ENCODE measurements at places on chromosomes 11 and 22.

DNA sequence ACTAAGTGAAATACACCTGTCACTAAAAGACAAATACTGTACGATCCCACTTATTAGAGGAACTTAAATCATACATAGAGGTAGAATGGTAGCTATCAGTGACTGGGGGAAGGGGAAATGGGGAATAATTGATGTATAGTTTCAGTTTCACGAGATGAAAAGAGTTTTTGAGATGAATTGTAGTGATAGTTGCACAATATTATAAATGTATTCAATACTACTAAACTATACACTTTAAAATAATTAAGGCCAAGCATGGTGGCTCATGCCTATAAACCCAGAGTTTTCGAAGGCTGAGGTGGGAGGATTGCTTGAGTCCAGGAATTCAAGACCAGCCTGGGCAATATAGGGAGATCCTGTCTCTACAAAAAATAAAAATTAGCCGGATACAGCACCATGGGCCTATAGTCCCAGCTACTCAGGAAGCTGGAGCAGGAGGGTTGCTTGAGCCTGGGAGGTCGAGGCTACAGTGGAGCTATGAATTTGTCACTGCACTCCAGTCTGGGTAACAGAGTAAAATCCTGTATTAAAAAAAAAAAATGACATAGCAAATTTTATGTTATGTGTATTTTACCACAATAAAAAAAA lies 40.4 kb downstream of the SERPIND1 start:
- no peak for DNase-seq

- no peak for DNase-seq
These were observed 91.2 kb upstream of the CD44 start for GRCh38 chr11:35047769-35048168.

GRCh38 chr11:62048100-62048499 lies 75.7 kb upstream of the INCENP start:
- no peak for DNase-seq

GRCh38 chr22:33919391-33920196 lies 682 bp downstream of the LARGE1 start:
- peak; percentile 47 for DNase-seq

DNA sequence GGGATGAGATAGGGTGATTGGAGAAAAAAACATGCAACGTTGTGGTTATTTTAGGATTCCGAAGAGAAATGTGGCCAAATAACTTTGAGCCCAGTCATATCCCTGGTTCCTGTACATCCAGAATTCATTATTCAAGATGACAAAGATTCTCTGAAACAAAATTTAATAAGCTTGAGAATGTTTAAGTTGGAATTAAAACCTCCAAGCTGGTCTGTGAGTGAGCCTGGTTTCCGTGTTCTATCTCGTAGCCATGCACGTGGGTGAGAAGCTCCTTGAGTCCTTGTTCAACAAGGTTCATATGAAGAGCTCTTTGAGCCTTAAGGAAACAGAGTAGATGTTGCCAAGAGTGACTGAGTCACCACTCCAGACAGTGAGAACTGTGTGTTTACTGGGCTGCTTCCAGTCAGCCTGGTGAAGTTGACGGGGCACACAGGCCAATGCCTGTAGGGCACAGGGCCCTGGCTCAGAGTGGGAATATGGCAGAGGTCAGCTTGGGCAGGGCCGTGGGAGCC lies 206.5 kb downstream of the NAV2 start:
- DNase-seq: peak; percentile 36

- DNase-seq: no peak
These were observed 71.3 kb upstream of the BDNF start for GRCh38 chr11:27771516-27771915.

DNA sequence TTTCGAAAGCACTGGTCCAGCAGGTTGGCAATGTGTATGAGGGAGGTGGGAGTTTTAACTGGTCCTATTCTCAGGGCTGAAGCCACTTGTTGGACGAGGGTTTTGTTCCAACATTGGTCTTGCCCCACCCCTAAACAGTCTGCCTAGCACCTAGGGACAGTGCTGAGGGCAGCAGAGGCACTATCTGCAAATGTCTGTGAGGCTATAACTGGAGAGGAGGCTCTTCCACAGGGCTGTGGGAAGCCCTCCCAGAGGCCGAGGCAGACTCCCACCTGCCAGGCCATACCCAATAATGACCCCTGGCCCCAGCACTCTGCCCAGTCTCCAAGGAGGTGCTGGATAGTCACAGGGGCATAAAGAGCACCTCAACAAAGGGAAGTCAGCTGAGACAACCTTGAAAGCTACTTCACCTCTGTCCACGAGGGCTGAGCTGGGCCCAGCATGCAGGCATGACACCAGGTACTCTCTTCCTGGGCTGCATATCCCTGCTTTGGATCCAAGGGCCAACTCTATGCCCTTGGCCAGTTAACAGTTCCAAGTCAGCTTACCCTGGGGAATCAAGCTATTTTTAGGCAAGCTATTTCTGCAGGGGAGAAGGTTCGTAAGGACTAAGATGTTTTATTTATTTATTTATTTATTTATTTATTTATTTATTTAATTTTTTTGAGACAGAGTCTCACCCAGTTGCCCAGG lies 40.2 kb upstream of the SLC25A1 start:
- DNase-seq: no peak

- no peak for DNase-seq
These were observed 3.8 kb upstream of the CYB5R2 start for GRCh38 chr11:7677071-7677470.
